ENCODE measurements at places on chromosomes 16 and 17.

- DNase-seq: no peak
These were observed 40.1 kb downstream of the BPTF start for GRCh38 chr17:67865438-67865837.

DNA sequence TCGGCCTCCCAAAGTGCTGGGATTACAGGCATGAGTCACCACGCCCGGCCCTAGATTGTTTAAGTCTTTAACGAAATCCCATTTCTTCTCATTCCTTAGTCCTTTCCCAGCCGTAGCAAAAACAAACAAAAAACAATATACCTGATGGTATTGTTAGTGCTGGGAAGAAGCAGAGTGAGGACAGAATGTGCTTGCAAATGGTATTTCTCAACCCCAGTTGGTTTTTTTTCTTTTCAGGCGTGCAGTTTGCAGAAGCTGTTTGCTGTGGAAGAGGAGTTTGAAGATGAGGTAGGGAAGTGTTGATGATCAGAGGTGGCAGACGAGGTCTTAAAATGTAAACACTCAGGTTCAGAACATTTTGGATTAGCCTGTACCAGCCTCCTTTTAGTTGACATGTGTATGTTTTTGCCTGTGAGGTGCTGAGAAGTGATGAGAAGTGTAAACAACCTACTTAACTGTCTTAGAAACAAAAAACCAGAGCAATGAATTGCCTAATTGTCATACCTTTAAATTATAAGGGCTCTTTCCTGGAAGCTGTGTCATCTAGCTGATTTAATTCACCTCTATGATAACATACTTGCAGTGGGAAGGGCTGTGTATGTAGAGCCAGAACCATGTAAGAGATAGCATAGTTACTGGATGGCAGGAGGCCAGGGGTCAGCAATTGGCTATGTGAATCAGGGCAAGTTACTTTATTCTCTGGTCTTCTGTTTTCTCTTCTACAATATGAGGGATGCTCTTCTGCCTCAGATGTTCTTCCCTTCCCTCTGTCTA is 3.4 kb downstream of the HROB start:
- DNase-seq: no peak

DNA sequence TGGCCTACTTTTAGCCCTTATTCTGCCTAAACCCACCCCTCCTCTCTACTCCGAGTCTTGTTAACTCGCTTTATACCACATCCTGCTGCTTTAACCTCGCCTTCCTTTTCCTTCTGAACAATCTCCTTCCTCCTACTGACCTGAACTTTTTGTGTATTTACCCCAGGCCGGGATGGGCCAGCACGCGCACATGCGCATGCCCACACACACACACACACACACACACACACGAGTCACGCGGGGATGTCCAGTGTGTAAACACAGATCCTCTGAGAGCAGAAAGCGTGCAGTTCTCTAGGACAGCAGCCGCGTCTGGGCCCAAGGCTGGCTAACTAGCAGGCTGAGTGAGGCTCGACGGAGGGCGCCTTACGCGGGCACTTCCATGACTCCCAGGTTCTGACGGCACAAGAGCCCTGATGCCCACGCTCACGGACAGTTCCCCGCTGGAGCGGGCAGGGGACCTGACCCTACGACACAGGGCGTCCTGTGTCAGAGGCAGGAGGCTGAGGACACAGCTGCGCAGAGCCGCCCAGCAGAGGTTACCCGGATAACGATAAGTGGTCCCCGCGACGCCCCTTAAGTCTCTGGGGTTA is 610 bp downstream of the PIK3R5 start:
- no peak for DNase-seq

DNA sequence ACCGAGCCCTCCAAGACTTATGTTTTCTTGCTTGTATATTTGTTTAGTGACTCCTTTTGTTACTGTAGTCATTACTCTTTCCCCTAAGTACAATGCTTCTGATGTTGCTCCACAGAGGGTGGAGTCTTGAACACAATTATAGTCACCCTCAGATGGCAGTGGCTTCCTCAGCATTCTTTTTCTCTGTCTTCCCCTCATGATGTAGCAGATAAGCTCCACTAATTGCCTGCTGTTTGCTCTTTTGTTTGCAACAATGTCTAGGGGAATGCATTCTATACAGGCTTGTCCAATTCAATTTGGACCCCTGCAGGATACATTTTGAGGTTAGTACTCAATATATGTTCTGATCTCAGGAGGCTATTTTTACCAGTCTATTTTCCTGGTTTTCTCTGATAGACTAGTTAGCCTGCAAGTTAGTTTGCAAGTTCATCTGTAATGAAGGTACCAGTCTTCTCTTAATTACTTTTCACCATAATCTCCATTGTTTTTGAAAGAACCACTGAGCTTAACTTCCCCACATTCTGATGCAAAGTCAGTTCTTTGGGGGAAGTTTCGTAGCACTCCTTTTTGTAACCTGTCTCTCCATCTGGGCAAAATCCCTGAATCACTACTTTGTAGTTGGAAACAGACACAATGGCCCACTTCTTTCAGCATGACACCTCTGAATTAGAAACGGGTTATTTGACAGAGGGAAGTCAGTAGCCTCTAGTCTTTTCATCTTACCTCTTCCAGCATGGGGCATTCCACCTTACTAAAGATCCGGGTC is 1509.2 kb downstream of the CDH11 start:
- no peak for DNase-seq

DNA sequence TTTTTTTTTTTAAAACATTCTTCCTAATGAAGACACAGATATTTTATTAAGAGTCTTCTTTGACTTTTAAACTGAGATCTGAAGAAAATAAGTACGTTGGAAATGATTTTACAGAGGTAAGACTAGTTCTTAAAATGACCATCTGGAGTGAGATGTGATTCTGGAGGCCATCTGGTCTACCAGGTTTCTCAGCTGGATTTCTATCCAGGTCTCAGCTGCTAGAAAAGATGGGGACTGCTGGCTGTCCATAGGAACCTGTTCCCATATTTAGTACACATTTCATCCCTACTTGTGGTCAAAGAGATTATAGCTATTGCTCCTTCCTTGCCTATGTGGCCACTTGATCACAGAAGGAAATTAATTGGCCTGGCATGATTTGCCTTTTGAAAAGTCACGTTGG is 12.2 kb downstream of the PMFBP1 start:
- no peak for DNase-seq

DNA sequence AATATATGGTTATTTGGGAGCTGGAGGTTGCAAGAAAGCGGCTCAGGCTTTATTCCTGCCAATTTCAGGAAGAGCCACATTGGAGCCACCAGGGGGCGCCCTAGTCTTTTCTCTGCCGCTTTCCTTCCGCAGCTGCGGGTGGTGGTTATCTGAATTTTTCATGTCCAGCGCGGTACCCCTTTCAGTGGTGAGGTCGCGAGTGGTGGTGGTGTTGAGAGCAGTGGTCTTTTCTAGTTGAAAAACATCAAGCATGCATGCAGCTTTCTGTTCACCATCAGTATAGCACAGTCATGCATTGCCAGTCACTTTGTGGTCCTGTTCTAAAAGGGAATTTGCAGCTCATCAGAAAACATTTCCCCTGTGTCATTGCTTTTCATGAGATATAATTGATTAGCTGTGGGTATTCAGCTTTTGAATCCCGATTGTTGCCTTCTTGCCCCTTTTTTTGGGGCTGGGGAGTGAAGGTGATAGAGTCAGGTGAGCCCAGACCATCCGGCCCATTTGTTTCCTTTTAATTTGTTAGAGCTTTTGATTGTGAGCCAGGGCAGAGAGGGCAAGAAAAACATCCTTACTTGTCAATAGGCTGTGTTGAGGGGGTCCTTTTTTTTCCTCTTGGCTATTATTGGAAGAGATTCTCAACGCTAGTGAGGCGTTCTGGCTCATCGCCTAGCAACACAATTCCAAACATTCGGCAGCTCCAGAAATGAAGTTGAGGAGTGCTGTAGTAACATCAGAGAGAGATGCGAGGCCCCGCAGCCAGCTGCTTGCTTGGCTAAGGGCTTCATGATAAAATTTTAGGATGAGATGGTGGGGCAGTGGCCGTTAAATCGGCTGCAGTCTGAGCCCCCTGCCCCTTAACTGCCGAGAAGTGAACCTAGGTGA is 119.0 kb downstream of the SNX29 start:
- DNase-seq: peak; percentile 64

DNA sequence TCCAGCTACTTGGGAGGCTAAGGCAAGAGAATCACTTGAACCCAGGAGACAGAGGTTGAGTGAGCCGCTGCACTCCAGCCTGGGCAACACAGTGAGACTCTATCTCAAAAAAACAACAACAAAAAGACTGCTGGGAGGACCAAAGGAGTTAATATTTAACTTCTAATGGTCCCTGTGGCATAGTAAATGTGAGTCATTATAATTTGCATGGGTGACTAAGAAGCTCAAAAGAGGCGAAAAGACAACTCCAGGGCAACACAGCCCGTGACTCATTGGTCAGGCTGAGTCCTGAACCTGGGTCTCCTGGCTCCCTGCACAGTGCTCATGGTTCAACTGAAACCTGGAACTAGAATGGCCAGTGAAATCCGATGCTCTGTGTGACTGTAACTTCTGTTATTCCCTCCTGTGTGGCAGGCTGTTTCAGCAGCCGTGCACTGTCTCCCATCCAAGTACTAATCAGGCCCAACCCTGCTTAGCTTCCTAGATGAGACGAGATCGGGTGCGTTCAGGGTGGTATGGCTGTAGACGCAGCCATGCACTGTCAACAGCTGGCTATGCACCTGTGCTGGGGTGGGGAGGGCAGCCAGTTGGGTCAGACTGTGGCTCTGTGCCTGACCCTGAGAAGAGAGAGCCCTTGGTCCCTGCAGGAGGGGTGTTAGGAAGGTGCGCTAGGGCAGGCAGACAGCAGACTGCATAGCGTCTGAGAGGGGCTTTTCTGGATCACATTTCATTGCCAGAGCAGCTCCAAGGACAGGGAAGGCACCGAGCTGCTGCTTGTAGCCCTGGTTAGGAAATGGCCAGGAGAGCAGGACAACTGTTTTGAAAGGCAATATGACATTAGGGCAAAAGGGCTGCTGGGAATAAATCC is 14.5 kb upstream of the GPRC5C start:
- DNase-seq: no peak

DNA sequence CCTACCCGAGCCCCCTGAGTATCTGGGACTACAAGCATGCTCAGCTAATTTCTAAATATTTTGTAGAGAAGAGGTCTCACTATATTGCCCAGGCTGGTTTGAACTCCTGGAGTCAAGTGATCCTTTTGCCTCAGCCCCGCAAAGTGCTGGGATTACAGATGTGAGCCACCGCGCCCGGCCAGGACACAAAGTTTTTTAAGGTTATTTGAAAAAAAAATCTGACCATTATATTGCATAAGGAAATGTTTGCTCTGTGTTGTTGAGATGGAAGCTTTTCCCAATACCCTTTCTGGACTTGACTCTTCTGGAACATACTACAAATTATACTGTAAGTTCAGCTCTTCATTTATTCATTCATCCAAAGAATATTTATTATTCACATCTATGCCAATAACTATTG is 133.3 kb upstream of the TMEM97 start:
- DNase-seq: no peak

- peak; percentile 74 for DNase-seq
These were observed 1.7 kb downstream of the KSR1 start for GRCh38 chr17:27457731-27458523.

DNA sequence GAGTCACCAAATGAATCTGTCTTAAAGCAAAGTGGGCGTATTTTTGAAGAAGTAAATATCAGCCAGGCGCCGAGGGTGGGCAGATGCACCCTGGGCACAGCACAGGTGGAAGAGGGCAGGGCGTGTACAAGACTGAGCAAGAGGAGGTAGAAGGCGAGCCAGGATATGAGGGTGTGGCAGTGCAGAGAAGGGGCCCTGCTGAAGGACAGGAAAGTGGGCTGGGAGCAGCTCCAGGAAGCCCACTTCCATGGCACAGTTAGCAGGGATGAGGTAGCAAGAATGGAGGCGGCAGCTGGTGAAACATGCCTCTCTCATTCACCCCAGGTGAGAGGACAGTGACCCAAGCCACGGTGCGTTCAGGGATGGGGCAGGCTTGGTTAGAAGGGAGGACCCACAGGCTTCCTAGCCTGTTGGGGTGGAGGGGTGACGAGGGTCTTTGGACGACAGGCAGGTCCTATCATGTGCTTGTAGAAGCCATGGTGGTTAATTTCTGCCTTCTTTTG is 149.3 kb downstream of the CLEC16A start:
- DNase-seq: no peak

DNA sequence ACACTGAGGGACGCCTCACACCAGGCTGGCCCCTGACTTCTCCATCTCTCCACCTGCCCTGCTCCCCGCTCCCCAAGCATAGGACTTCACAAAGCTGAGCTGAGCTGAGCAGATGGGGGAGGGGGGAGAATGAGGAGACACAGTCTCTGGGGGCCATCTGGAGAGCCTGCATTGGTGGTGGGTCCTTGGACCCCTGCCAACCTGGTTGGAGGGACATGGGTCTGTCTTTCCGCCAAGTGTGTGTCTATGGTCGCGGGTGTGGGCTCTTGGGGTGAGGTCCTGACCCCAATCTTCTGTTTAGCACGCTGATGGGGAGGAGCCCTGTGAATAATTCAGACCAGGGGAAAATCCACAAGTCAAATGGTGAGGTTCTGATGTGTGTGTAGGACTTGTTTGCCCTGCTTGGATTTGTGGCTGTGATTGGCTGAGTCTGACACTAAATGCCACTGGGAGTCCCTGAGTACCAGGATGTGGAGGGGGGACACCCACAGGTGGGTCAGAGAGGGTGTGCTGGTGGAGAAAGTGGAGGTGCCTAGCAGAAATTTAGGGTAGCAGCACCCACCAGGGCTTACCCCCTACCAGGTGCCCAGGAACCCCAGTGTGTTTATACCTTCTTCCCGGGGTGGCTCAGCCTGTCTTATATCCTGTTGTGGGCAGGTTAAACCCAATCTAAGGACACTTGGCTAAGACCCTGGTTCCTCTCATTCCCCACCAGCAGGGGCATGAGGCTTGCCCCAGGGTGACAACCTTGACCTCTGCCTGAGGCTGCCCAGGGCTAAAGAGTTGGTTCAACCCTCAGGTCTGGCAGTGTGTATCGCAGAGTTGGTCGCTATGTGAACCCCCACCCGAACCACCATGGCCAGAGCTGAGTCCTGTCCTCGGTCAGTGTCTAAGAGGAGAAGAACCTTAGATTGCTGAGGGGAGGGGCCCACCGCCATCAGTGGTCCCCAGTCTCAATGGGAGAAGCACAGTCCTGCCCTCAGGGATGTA is 2.1 kb downstream of the FMNL1 start:
- no peak for DNase-seq

DNA sequence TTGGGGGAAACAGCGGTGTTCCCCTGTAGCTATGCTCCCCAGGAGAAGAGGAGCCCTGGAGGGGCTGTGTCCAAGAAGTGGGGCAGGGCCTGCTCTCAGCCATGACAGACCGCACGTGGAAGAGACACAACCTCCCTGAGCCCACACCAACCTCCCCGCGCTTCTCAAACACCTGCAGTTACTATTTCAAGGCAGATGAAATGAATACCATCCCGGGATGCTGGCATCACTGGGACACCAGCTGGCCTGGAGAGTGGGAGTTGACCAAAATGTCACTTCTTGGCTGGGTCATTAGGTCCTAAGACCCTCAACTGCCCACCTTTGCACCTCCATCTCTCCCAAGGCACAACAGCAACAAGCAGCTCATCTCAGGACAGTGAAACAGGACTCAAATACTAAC is 32.0 kb downstream of the SPHK1 start:
- DNase-seq: no peak

GRCh38 chr16:2816751-2817339 is at the start of gene PRSS21:
Gene PRSS21 (plus strand): TSS chr16:2817237. CDS start chr16:2817269, 32 bp downstream.
- DNase-seq: no peak

GRCh38 chr16:27311448-27311830 is 2.3 kb upstream of the IL4R start:
- DNase-seq: no peak

- DNase-seq: no peak
These were observed 36.9 kb downstream of the TBX4 start for GRCh38 chr17:61488878-61489718.

All from NCI-H1694 (cell line).